ENCODE measurements at places on chromosomes 6 and 20.
A peak's percentile ranks its signal among the peaks of the same experiment; 100 is the strongest.

GRCh38 chr6:149012040-149012545 lies 265.3 kb downstream of the UST start:
- DNase-seq: no peak

GRCh38 chr6:75450903-75451302 lies 42.7 kb downstream of the FILIP1 start:
- no peak for DNase-seq

DNA sequence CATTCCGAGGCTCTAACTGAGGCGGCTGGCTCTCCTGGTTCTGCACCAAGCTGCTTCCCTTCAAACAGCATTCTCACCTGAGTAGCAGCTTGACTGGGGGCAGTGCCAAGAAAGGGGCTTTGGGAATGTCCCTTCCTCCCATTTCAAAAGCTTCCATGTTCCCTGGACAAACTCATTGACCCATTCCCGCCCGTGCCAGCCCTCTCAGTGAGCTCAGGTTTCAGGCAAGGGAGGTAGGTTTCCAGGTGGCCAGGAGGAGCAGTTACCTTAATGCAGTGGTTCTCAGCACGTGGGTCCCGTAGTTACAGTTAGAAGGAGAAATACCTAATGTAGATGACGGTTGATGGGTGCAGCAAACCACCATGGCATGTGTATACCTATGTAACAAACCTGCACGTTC lies 135.2 kb downstream of the ELOVL4 start:
- no peak for DNase-seq

DNA sequence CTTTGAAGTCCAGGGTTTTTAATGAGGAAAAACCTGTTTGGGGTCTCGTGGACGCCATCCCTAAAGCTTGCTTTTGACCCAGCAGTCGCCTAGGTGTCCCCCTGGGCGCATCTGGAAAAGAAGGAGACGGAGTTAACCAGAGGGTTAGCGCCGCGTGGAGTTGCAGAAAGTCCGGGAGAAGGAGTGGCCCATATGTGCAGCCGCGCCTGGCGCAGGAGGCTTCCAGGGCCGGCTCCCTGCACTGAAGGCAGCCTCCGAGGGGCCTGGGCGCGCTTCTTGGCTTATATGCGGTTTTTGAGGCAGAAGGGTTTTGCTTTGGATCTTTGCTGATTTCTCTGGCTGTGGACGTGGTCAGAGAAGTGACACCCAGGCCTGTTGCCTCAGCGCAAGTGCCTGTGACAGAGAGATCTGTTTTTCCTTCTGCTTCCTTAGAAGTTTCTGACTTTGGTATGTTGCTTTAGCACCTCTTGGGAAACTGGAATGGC lies 987 bp downstream of the TMEM181 start:
- peak; percentile 68 for DNase-seq

Measured in upper lobe of right lung (tissue), 1 donor.